ENCODE measurements at places on chromosomes 5 and 9.

GRCh38 chr9:78187763-78188484 is 48.0 kb upstream of the CEP78 start:
- no peak for DNase-seq

GRCh38 chr9:104798209-104798995 is 34.5 kb downstream of the NIPSNAP3B start:
- DNase-seq = no peak

- DNase-seq = no peak
These were observed 27.5 kb downstream of the ZNF474 start for GRCh38 chr5:122156724-122157325.

DNA sequence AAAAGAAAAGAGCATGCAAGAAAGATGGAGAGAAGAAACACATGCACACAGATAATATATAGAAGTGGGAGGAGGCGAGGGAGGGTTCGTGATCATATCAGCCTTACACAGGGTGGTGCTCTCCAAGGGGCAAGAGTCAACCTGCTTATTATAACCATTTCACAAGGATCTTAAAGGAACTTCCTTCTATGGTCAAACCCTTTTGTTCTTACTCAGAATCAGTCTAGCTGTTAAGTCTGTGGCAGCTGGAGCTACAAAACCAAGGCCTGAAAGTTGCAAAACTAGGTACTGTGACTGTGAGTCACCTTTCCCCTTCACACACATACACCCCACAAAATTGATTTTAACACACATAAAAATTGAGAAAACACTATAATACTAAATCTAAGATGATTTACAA is 18.5 kb upstream of the ERMP1 start:
- DNase-seq = no peak
